GM12865 (cell line): ENCODE measurements at places on chromosomes 3 and 15.

- no peak for DNase-seq
These were observed 271.8 kb upstream of the LYSMD4 start for GRCh38 chr15:100005013-100005412.

- no peak for DNase-seq
These were observed 152.9 kb upstream of the LPP start for GRCh38 chr3:188001093-188001492.

DNA sequence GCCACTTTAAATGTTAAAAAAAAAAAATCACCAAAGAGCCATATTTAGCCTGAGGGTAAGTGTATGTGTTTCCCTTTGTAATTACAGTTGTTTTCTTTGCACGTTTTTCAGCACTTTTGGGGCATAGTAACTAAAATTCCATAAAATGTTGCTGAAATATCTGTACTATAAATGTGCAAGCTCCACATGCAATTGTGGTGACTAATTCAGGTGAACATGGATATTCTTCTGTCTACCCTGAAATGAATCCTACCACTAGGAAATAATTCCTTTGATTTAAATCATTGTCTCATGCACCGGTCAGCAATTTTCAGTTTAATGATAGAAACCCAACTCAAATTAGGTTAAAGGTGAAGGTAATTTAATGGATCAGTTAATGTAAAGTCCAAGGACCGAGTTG, 13.1 kb upstream of the TFG start:
- DNase-seq = no peak

- no peak for DNase-seq
These were observed 264.2 kb downstream of the NFKBIZ start for GRCh38 chr3:102113421-102114041.

- DNase-seq = no peak
These were observed 323.0 kb upstream of the UMPS start for GRCh38 chr3:124407260-124407659.

GRCh38 chr3:136856665-136857064, 5.3 kb upstream of the NCK1 start:
- no peak for DNase-seq

DNA sequence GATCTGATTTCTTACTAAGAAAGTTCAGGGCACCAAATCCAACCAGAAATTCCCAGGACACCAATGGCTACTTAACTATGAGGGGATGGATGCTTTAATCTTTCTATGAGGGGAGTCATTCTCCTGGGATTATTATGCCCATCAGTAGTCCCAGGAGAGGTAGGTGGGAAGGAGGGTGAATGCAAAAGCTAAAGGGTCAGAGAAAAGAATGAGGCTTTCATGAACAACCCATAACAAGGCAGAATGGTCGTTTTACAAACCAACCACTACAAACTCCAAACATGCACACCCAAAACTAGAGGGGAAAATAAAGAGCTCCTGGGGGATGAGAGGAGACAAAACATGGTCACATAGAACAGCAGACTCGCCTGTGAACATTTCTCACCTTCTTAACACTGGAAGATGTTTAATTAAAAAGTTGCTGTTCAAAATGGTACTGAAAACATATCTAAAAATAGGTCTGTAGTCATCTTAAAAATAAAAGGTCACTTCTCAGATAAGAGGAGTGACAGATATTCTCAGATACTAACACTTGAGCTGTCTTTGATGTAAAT, 3.7 kb downstream of the STARD9 start:
- DNase-seq = no peak
